ENCODE measurements at places on chromosomes 6 and 20.

DNA sequence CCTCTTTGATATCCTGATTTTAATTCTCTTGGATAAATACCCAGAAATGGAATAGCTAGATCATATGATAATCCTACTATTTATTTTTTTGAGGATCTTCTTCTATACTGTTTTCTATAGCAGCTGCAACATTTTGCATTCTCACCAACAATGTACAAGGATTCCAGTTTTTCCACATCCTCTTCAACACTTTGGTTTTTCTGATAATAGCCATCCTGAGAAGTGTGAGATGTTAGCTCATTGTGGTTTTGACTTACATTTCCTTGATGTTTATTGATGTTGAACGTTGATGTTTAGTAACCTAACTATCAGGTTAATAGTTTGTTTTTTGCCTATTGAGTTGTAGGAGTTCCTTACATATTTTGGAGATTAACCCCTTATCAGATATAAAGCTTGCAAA, 217.3 kb downstream of the LRFN2 start:
- no peak for DNase-seq

- DNase-seq, result no peak
These were observed 50.5 kb downstream of the HAO1 start for GRCh38 chr20:7889736-7890135.

- no peak for DNase-seq
These were observed 123.7 kb upstream of the OGFRL1 start for GRCh38 chr6:71164890-71165289.

DNA sequence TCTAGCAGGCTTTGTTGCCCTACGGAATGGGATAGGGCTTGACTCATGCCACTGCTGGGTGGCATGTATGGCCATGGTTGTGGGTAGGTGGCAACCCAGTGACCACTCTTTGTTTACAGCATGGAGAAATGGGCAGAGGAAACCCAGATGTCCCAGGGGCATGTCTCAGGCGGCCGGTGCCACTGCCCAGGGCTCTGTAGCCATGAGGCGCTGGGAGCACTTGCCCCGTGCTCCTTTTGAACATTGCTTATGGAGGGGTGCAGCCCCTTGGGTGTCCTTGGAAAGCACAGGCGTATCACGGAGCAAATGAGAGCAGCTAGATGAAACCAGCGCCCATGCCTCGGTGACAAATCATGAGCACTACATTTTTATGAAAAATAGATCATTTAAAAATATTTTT, 212.5 kb upstream of the ECI2 start:
- DNase-seq, result no peak

- no peak for DNase-seq
These were observed 531.5 kb downstream of the EPHA7 start for GRCh38 chr6:92887871-92888270.

DNA sequence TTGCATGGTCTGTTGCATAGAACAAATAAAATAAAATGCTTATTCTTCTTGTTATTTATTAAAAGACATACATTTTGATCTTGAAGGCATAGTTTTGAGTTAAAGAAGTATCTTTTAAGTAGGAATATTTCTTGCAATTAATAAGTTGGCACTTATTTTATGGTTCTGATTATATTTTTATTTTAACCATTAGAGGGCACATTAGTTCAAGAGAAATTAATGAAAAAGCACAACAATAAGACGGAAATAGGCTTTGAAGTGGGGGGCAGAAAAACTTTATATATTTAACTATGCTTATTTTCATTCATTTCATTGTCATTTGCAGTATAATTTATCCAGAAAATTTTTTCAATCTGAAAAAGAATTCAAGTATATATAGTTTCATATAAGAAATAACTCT, 44.2 kb upstream of the MAP3K7 start:
- DNase-seq, result no peak

GRCh38 chr6:116500969-116501433, 10.4 kb upstream of the CALHM5 start:
- DNase-seq, result no peak

- DNase-seq, result no peak
These were observed 33.4 kb downstream of the IL20RA start for GRCh38 chr6:137011406-137011805.

DNA sequence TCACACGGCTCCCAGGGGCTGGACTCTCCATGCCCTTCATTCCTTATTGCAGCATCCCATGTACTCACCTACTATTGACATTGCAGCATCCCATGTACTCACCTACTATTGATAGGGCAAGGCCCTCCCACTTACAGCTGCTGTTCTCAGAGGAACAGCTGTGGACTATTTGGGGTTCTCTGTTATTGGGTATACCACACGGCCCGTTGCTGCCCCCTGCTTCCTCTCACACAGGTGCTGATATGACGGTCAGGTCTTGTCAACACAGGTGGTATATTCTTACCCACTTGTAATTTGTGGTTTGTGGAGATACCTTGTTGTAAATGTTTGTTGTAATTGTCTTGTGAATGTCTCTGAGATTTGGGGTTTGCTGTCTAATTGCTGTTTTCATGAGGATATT, 18.8 kb downstream of the ALDH5A1 start:
- DNase-seq, result no peak

- no peak for DNase-seq
These were observed 204.2 kb downstream of the BMP7 start for GRCh38 chr20:57062241-57062640.

DNA sequence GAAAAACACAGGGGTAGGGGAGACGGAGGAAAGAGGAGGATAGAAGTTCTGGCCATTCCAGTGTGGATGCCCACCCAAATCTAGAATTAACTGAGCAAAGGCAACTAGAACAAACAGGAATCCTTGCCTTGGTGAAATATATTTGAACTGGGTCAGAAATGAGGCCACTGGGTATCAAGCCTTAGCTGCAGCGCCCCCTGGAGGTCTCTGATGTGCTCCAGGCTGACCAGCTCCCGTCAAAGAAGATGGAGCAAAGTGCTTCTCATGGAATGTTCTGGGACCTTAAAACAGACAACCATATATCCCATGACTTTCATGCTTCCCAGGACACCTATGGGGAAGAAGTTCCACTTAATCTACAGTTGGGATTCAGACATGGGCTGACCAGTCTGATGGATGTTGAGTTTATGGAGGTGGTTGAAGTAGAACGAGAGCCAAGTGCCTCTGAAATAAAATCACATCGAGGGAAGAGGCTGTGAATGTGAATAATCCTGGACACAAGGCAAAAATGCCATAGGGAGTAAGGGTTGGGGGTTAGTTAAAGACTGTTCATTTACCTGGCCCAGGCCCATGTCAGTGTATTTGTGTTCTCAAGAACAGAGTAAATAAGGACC, 50.4 kb downstream of the HLA-DPB1 start:
- peak; percentile 19 for DNase-seq

- no peak for DNase-seq
These were observed 30.7 kb downstream of the SSR1 start for GRCh38 chr6:7282097-7282906.

- DNase-seq, result no peak
These were observed 183.0 kb downstream of the THBS2 start for GRCh38 chr6:169070506-169071176.

DNA sequence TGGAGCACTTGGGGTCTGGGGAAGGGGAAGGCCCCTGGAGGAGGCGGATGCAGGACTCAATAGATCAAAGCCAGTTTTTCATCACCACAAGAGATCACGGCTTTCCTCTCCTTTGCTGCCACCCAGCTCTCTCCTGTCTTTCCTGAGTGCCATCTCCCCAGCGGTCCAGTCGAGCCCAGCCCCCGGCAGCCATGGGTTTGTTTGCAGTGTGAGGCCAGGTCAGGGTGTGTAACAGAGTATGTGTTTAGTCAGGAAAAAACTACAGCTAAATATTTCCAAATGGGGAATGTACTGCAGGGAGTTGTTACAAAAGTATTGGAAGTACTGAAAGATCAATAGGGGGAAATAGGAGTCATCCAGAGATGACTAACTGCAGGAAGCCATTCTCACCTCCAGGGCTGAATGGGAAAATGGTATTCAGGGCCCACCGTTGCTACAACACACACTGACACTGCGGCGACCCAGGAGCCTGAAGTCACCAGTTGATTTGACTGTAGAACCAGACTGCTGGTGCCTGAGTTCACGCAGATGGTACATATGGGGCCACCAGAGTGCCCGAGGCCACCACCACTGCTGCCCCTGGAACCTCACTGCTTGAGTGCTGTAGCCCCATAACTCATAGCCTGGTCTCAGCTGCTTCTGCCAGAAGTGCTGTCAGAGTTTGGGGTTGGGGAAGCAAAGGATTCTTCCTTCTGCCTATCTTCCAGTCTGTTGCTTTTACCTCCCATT, 23.6 kb upstream of the FANCE start:
- no peak for DNase-seq
